ENCODE measurements at places on chromosomes 6 and 20.
A peak's percentile ranks its signal among the peaks of the same experiment; 100 is the strongest.

DNA sequence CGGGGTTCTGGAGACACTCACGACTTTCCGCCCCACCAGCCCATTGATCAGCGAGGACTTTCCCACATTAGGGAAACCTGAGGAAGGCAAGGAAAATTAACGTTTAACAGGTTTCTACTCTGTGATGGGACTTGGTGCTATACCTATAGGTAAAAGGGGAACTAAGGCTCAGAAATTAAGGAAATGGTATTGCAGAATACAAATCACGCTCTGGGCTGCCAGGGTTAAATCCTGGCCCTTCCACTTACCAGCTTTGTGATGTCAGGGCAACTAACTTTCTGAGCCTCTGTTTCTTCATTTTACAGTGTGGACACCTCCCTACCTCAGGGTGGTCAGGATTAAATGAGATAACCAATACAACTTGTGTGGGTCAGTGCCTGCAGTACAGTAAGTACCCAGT lies 8.8 kb downstream of the GNL1 start:
- DNase-seq = no peak

DNA sequence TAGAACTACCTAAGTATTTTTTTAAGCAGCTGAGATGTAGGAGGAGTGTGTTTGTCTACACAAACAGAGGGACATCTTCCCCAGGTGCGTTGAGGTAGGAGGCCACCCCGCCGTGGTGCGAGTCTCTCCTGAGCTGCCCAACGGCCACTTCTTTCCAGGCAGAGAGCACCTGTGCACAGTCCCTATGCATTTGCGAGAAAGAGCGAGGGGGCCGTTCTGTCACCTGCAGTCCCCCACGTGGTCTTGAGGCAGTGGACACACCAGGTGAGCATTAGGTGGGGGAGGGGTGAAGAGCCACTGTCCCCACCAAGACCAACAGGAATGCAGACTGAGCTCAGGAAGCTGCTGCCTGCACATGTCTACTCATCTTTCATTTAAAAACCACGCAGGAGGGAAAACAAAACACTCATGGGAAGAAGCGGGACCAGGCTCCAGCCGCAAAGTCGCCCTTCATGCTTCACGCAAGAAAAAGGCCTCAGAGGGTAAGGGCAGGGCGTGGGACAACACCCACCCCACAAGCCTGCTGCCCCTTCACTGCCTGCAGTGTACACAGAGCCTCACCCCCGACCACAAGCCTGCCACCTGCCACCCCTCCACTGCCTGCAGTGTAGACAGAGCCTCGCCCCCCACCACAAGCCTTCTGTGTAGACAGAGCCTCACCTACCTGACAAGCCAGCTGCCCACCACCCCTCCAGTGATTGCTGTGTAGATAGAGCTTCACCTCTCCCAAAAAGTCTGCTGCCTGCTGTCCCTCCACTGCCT lies 142.0 kb downstream of the DLL1 start:
- no peak for DNase-seq

- no peak for DNase-seq
These were observed 1.0 kb upstream of the NKX2-4 start for GRCh38 chr20:21398109-21399004.

DNA sequence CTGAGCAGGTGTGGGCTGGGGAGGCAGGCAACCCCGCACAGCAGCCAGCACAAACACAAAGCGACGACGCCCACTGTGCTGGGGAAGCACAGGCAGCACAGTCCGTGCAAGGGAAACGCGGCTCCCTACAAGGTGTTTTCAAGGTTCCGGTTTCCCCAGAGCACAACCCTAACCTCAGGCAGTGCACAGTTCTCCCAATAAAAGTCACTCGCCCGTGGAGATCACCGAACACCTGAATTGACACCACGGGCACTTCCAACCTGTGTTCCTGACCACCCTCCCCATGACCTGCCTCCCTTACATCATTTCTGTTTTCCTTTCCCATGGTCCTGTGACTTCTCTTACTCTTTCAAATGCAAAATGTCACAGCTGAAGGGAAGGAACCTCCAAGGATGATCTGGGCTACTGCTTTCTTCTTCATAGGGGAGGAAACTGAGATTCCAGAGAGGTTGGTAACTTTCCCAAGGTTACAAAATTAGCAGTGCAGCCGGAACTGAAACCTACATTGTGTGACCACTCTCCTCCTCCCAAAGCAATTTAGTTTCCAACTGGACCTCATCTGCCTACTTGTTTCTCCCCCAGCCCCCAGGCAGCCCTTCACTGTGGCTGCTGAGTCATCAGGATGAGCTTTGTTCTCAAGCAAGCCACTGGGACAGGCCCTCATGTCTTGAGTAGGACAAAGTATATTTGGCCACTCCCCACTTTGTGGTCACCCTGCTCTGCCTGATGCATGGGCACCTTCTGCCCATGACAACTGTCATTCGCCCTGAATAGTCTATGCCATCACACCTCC lies 125.3 kb downstream of the ATXN1 start:
- peak; percentile 16 for DNase-seq

GRCh38 chr6:53752856-53753255 lies 41.9 kb upstream of the LRRC1 start:
- no peak for DNase-seq

GRCh38 chr6:16095180-16095579 lies 33.7 kb upstream of the MYLIP start:
- no peak for DNase-seq

GRCh38 chr6:42551217-42551616 lies 12.6 kb upstream of the UBR2 start:
- DNase-seq = no peak

- DNase-seq = no peak
These were observed 48.7 kb downstream of the AKIRIN2 start for GRCh38 chr6:87653074-87653962.

GRCh38 chr20:47137231-47137870 lies 219.1 kb downstream of the ZMYND8 start:
- DNase-seq = no peak

GRCh38 chr6:81589465-81590313 lies 162.8 kb downstream of the TENT5A start:
- peak; percentile 2 for DNase-seq

GRCh38 chr6:6790891-6791290 lies 202.4 kb downstream of the LY86 start:
- no peak for DNase-seq

GRCh38 chr6:46347669-46348068 lies 143.6 kb downstream of the RCAN2 start:
- no peak for DNase-seq

GRCh38 chr20:9253006-9253539 lies 184.2 kb downstream of the PLCB4 start:
- no peak for DNase-seq

GRCh38 chr6:138563650-138564049 lies 64.4 kb upstream of the NHSL1 start:
- DNase-seq = no peak

DNA sequence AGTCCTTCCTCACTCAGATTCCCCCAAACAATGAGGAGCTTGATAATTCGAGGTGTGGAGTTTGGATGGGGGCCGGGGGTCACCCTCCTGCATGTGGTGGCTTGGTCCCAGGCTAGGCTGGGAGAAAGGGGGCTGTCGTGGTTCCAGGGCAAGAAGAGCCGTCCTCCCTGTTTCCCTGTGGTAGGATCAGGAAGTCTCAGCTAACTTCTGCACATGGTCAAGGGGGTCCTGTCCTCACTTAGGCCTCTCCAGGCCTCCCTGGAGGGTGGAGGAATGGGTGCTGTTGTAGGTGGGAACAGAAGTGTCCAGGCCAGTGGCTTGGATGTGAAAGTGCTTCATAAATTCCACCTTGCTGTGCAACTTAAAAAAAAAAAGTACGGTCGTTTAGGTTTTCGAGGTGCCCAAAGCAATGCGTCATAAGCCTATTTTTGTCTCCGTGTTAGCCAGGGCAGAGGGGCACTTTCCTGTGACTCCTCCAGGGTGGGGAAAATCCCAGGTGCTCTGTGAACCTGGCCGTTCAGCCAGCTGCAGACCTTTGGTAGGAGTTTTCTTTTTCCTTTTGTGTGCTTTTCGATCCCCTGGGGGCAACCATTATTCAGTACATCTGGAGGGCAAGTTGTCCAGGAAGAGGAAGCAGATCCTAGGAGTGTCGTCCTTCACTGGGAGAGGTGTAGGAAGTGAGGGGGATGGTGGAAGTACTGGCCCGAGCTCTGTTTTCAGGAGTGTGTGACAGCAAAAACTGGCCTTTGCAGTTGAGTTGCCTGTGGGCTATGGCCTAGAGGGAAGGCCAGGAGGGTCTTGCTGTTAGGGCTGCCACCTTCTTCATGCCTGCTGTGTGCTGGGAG lies 9.6 kb downstream of the IGF2R start:
- DNase-seq = peak; percentile 73

GRCh38 chr20:10763112-10763511 lies 89.3 kb upstream of the JAG1 start:
- no peak for DNase-seq

GRCh38 chr20:5680192-5680591 lies 70.0 kb upstream of the SHLD1 start:
- DNase-seq = no peak

- no peak for DNase-seq
These were observed 78.6 kb upstream of the DTNBP1 start for GRCh38 chr6:15741405-15741804.

DNA sequence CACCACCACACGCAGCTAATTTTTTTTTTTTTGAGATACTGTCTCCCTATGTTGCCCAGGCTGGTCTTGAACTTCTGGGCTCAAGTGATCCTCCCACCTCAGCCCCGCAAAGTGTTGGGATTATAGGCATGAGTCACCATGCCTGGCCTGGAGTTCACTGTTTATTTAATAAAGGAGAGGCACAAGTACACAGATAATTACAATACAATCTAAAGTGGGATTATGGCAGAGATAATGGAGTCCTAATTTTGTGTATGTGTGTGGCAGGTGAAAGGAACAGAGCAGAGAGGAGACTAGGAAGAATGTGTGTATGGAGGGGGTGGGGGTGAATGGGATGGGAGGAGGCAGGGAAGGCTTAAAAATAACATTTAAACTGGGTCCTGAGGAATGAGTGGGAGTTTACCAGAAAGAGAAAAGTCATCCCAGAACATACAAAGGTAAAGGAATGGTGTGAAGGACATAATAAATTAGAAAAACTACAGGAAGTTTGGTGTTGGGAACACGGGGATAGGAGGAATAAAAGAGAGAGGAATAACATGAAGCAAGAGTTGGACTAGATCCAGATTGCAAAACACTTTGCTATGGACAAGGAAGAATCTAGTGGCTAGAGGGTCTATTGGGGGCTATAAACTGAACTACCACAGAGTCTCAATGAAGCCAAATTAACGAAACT lies 4.4 kb downstream of the NCOA5 start:
- no peak for DNase-seq

DNA sequence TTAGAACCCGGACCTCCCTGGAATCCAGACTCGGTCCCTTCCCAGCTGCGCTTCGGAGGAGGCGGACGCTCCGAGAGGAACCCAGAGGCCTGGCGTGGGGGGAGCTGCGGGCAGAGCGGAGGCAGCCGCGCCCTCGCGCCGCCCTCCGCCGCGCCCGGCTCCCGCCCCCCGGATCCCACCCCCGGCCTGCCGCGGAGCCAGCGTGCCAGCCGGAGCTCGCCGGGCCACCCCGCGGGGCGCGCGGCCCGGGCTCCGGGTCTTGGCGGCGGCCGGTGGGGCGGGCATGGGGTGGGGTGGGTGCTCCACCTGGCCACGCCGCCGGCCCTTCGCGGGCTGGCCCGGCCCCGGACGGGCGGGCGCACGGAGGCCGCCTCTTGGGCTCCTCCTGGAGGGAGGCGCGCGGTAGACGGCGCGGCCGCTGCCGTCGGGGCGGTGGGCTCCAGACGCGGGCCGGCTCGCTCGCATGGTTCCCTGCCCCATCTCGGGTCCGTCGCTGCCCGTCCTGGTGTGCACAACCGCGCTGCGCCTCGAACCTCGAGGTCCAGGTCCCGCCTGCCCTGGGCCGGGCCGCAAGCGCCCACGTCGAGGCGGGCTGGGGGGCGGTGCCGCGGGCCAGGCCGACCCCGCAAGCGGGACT lies 592 bp upstream of the CDYL start:
- peak; percentile 80 for DNase-seq

DNA sequence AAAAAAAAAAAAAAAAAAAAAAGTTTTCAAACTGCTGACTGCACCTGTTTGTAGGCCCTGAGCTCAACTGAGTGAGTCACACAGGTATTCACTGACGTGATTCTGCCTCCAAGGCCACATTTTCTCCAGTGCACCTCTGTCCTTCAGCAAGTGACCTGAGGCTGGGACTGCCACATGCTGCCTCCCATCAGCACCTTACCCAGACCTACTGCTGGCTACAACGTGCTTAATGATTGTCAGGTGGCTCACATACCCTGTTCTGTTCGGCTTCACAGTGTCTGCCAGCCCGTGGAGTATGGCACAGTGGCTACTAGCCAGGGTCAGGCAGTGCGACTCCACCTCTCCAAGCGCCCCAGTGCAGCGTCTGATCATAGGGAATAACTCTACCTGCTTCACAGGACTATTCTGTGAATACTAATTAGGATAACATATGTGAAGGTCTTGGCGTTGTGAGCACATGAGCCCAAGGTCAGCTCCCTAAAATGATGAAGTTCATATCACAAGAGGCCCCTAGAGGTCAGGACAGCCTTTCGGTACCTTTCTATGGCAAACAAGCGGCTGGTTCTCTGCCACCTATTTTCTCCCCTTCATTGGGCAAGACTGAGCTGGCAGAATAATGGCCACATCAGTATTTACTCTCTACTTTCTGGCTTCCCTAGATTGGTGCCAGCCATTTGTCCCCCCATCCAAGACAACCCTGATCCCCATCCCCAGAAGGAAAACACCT lies 28.1 kb downstream of the RIPOR3 start:
- DNase-seq = peak; percentile 93

- no peak for DNase-seq
These were observed 5.0 kb upstream of the APOBEC2 start for GRCh38 chr6:41047745-41048732.

DNA sequence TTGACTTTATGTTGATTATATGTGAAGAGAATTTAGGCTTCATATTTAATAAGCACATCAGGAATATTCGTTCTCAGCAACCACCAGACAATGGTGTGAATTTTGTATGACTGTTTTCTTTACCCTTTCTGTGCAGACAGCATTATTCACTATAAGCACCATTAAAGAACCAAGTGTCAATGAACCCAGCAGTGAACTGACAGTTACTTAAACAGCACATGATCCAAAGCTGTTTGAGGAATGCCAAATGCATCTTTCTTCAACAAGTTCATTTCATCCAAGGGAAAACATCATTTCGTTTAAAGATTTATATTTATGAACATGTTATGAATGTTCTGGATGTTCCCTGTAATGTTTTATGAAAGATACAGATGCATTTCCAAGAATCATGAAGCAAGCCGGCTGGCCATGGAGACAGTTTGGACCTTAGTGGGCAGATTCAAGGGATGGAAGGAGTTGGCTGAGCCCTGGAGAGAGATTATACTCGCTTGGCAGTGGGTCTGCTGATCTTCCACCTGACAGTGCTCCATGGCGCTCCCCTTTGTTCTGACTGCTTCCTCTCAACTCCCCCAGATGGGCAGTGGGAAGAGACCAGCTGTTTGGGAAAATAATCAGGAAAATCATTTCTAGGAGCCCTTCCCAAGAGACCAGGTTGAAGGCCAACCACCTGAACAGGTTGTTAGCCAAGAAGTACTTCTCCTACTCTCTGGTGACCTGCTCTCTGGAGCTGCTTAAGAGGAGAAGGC lies 326.0 kb upstream of the RSPO3 start:
- no peak for DNase-seq

All from body of pancreas (tissue), 4 donors.